MV-4-11 (cell line): ENCODE measurements at places on chromosomes 1 and 21.

DNA sequence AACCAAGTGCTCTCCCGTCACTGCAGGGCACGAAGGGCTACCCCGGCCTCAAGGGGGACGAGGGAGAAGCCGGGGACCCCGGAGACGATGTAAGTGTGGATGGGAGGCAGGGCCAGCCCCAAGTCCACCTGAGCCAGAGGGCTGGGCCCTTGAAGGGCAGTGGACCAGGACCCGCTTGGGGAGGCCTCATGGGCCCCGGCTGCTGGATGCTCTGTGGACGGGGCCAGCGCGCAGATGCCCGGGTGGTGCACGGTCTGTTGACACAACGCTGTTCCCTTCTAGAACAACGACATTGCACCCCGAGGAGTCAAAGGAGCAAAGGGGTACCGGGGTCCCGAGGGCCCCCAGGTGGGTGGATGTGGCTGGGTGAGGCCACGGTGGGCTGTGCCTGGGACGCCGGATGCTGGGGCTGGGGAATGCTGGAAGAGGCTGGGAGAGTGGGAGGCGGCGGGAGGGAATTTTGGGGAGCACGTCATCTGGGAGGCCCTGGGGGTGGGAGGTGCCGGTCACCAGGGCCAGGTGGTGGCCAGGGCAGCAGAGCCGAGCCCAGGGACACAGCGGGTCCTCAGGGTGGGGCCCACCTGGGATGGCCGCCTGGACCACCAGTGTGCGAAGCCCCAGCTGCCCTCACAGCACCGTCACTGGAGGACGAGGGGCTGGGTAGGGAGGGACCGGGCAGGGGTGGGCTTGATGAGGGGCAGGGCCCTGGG, 17.5 kb downstream of the COL6A1 start:
- DNase-seq, result no peak

- DNase-seq, result no peak
These were observed 204.4 kb upstream of the AJAP1 start for GRCh38 chr1:4449972-4450371.

- no peak for DNase-seq
These were observed 22.7 kb downstream of the PRSS38 start for GRCh38 chr1:227838181-227838580.

GRCh38 chr1:203045336-203045735, 19.0 kb downstream of the PPFIA4 start:
- no peak for DNase-seq

DNA sequence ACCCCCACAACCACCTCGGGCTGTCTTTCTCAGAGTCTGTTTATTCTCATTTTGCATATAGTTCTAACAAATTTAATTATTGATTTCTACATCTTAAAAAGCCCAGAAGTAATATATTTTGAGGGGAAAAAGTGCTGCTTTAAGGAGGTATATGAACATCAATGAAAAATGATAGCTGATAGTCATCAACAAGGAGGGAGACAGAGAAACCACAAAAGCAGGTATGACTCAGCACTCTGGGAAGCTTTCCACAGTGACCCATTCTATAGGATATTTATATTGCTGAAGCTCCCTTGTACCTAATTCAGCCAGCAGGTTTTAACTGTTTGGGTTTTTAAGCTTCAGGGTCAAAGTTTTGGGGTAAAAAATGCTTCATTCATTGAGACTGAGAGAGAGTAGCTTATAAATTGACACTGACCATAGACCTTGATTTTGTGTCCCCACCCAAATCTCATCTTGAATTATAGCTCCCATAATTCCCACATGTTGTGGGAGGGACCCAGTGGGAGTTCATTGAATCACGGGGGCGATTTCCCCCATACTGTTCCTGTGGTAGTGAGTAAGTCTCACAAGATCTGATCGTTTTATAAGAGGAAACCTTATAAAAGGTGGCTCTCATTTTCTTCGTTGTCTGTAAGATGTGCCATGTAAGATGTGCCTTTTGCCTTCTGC, 27.4 kb downstream of the VANGL1 start:
- DNase-seq, result peak; percentile 32

- no peak for DNase-seq
These were observed 822 bp downstream of the CCT3 start for GRCh38 chr1:156337052-156337887.

DNA sequence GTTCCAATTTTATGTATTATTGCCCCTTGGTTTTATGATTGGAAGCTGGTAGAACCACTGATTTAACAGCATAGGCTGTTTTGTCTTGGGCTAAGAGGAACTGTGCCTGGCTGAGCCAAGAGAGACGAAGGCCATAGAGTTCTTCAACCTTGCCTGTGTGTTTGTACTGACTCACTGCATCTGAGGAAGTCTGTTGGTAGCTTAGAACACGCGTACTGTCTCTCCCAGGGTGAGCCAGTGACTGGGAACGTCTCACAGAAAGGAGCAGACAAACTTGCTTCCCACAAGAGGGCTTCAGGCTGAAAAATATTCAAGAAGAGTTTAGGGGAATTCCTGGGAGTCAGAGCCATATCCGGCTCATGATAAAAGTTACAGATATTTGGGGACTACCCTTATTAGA, 14.9 kb downstream of the TMEM51 start:
- peak; percentile 63 for DNase-seq

DNA sequence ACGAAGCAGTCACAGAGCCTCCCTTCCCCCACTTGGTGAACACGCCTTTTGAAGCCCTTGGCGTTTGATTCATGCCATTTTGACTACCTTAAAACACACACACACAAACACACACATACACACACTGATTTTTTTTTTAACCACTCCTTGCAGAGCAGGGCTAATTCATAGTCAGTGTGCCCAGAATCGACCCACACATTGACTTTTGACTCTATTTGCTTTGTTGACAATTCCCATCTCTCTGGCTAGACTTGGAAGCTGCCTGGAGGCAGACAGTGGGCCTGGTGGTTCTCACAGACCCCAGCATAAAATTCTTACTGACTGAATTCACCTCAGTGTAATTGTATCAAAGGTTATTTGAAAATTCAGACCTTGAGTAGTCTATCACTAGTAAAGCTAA, 30.3 kb downstream of the CAPN8 start:
- no peak for DNase-seq

- DNase-seq, result no peak
These were observed 407.1 kb downstream of the LMO4 start for GRCh38 chr1:87735750-87736149.

- no peak for DNase-seq
These were observed 13.1 kb downstream of the KRTAP13-1 start for GRCh38 chr21:30408782-30409494.

DNA sequence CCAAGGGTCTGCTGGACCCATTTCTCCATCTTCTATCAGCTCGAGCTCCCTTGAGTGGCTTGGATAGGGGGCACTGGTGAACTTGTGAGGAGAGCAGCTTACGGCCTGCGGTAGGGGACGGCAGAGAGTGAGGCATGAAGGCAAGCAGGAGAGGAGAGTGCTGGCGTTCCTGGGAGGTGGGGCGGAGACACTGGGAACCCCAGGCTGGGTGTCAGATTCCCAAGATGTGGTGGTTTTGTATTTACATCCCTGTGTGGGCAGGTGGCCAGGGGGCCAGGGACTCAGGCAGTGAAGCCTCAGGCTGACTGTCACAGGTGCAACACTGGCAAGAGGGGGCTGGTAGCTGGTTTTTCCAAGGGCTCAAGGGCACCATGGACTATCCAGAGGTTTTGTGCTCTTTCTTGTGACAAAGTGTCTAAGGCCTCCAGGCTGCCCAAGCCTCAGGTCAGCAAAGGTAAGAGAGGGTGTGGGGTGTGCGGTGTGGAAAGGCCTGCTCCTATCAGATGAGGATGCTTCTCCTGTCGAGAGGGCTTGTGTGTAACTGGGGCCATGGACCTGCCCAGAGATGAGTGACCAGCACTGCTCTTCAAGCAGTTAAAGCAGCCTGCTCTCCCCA, 45.1 kb upstream of the ROR1 start:
- no peak for DNase-seq

GRCh38 chr1:106502659-106503058, 553.8 kb upstream of the PRMT6 start:
- DNase-seq, result no peak

GRCh38 chr1:59285691-59286090, 11.2 kb upstream of the FGGY start:
- peak; percentile 52 for DNase-seq

DNA sequence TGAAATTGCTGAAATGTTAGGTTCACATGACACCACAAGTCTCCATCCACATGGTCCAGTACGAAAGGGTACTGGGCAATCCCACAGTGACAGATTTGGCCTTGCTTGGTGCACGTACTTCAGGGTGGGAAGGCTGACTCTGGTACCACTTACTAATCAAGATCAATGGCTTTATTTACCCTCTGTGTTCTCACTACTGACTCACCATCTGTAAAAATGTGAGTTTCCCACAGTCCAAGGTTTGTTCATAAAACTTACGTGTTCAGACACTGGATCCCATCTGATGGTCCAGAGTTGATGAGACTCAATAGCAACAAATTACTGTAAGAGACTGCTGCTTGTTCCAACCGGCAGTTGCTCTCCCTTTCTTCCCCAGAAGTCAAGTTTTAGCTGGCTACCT, 231.7 kb downstream of the LMX1A start:
- no peak for DNase-seq
